ENCODE measurements at places on chromosomes 3 and 15.

- no peak for DNase-seq
Measured at GRCh38 chr3:123422457-123422856, 26.4 kb downstream of the ADCY5 start.

- DNase-seq = no peak
Measured at GRCh38 chr3:142998439-142998838, 2.9 kb upstream of the U2SURP start.

- no peak for DNase-seq
Measured at GRCh38 chr3:12139111-12139511, 19.6 kb downstream of the TIMP4 start.

DNA sequence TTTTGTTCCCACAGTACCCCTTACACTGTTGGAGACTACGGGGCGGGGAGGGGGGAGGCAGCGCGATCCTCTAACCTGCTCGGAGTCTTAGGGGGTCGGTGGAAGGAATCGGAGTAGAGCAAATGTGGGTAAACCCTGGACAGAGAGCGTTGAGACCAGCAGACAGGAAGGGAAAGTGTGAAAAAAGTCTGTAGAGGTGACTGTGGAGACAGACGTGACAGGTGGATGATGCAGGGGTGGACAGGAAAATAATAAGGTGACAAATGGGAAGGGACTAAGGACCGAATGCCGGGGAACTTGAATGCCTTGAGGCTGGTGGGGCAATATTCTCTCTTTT, 424 bp downstream of the EAF2 start:
- no peak for DNase-seq

DNA sequence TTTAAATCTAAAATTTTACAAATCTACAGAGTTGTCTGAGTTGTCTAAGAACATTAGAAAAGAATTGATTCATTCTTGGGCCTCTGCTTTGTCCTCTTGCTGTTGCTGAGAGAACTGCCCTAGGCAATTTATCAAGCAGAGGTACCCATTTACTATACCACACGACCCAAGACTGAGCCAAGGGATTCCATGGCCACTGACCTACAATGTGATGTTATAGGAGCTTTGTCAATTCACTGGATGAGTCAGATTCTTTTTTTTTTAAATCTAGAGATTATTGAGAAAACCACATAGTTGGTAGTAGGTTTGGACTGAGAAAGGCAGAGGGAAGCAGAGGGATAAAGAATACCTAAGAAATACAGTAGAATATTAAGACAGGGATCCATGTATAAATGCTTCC, 55.3 kb downstream of the TRAT1 start:
- DNase-seq = no peak

DNA sequence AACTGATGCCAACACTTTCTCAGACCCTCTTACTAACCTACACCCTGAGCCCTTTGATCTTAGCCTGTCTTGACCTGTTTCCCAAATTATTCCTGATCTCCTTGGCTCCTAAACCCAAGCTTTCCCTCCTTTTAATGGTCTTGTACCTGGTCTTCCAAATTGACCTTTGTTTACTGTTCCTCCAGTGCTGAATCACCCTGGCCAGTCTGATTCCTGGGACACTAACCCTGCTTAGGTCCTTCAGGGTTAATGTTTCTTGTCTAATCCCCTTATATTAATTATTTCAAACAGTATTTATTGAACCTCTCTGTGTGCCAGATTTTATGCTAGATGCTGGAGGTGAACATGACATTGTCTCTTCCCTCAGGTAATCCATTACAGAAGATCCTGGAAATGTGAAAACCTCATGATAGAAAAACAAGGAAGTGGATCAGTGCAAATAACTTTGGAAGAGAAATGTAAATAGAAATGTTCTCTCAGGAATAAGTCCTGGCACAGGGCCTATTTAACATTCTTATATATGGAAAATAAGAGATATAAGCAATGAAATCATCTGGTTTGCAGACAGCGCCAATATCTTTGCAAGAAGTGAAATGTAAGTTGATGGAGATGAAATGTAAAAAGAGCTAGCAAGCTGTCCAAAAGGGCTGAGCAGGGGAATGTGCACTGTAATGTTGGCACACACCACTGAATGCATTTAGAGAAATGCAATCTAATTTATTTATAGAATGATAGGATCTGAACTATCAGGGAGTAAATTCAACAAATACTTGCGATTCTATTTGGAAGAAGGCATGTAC, 20.7 kb downstream of the HGD start:
- DNase-seq = no peak

- DNase-seq = no peak
Measured at GRCh38 chr3:160183345-160184076, 41.7 kb upstream of the C3orf80 start.

DNA sequence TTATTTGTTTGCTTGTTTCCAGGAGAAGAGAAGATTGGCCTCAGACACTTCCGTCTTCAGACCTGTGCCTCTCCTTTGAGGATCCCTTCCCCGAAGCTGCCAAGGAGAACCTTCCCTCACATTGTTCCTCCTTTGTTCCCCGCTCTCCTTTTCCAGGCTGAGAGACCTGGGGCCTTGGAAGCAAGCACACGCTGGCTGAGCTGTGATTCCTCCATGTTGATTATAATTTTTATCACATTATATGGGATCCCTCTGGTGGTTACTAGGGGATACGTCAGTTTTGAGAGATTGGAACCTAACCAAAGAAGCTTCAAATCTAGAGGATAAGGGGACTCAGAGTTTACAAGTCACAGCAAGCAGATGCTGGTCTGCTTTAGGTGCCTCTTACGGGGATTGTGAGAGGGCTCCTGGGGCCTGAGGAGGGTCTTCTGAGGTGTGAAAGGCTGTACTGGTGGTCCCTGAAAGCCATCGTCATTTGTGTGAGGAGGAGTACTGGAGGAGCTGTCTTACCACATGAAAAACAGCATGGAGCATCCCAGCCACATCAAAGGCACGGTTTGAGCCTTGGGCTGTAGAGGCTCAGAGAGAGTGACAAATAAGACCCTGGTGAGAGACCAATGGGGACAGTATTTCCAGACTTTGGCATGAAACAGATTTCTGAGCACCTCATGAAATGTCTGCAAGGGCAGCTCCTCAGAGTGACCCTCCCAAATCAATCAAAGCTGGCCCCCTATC, 760.1 kb upstream of the CFAP20DC start:
- no peak for DNase-seq

GRCh38 chr3:126350502-126351085, 6.6 kb downstream of the KLF15 start:
- no peak for DNase-seq

DNA sequence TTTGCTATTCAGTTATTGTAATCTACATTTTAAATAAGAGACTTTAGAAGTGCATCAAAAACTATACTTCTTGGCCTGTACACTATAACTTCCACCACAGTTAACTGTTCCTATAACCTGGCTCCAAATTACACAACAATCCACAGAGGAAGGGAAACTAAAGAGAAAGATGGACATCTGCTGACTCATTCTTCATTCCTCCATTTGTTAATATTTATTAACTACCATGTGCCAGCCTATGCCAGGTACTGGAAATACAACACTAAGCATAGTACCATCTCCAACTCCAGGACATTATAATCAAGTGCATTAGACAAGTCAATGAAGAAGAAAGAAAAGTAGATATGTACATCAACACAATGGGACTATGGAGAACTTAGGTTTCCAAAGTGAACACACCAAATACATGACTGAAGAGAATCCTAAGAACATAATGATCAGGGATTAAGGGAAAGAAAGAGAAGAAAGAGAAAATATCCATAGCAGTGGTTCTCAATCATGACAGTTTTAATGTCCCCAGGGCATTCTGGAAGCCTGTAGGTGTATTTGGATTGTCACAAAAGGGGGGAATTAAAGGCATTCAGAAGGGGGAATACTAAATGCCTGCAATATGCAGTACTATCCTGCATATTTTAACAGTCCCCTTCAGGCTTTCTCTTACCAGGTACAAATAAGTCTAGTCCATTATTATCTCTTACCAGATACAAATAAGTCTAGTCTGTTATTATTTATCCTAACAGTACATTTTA, 8.9 kb downstream of the ICE2 start:
- no peak for DNase-seq

DNA sequence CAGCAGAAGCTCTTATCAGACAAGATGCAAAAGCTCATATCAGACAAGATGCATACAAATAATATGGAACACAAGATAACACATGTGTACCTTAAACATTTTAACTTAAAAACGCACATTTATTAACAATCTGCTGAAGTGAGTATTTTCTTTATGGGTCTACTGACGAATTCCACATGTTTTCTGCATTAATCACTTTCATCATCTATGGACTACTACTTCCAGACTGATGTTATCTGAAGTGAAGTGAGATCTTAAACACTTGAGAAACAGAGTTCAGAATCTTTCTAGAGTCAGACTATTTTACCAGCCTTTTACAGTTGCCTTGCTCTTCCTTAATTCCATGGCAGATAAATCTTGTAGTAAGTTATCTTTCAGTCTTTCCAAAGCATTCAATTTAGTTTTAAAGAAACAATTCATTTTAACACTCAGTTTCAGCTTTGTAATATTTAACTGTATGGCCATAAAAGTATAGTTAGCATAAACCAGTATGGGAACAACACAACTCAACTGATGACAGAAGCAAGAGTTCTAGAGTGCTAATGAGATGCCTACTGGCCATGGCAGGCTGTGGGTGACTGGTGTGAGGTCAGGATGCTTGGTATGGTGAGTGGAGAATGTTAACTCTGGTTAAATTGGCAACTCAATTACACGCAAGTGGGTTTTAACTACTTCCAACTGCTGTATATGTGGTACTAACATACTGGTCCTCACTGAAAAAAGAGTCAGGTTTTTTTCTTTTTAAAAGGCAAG, 9.8 kb downstream of the CMTM6 start:
- DNase-seq = no peak

GRCh38 chr3:16265455-16265786, 409 bp downstream of the OXNAD1 start:
- DNase-seq = no peak

GRCh38 chr3:168154089-168154488, 58.4 kb upstream of the GOLIM4 start:
- no peak for DNase-seq

DNA sequence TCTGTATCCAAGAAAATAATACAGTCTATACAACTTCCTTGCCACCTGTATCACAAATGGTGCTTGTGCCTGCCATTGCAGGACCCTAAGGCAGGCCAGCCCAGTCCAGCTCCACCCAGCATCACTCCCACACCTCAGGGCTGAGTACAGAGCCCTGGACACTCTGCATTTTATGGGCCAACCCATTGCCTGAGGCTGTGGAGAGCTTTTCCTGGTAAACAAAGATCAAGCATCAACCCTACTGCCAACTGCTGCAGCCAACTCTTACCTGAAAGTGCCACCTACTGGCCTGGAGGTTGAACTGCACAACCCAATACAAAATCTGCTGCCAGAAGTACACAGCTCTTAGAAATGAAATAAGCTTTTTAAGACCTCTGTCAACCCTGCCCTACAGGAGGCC, 1082.2 kb downstream of the NAALADL2 start:
- DNase-seq = no peak

DNA sequence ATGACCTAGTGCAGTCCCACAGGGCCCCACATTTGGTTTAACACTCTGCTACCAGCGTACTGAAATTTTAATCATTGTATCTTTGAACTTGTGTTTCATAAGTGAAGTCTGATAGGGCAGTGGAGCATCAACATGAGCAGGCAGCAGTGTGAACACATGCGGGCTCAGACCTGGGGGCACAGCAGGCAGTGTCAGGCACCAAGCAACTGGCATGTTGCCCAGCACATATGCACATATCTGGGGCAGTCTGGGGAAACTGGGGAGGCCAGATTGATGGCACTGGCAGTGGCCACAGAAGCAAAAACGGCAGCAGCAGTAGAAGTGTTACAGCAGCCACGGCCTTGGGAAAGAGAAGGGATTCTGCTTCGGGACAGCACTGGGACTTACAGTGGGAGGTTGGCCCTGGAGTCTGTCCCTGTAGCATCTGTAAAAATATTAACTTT, 353.9 kb upstream of the KCNMB2 start:
- no peak for DNase-seq

- DNase-seq = no peak
Measured at GRCh38 chr15:70098461-70099166, 897 bp upstream of the TLE3 start.

- DNase-seq = no peak
Measured at GRCh38 chr15:62940755-62941361, 101.7 kb upstream of the TPM1 start.

GRCh38 chr15:71333839-71334238, 218.6 kb downstream of the THSD4 start:
- DNase-seq = no peak

- DNase-seq = no peak
Measured at GRCh38 chr3:186483611-186484340, 60.4 kb downstream of the CRYGS start.

DNA sequence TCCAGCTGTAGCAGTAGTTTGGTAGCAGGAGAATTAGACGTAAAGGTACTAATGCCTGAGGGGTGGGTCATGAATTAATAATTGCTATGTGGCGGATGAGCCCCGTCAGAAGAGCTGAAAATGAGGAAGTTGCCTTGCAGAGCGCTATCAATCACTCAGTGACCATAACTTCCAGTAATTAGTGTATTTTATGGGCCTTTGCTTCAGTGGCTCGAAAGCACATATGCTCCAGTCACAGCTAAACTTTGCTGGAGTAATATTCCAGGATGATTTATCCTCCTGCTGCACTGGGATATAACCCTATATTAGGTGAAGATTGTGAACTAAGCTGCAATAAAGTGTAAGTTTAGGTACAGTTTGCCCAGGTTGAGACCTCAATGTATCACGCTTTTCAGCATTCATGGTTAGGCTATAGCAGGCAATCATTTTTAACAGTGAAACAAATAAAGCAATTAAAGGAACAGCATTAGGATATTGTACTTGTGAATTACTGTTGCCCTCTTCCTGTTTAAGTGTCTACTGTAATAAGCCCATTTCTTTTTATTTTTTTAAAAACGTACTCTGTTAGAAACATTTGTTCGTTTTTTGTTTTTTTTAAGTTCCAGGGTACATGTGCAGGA, 104.6 kb upstream of the SKOR1 start:
- no peak for DNase-seq

GRCh38 chr3:133377396-133377795, 22.5 kb upstream of the BFSP2 start:
- no peak for DNase-seq

DNA sequence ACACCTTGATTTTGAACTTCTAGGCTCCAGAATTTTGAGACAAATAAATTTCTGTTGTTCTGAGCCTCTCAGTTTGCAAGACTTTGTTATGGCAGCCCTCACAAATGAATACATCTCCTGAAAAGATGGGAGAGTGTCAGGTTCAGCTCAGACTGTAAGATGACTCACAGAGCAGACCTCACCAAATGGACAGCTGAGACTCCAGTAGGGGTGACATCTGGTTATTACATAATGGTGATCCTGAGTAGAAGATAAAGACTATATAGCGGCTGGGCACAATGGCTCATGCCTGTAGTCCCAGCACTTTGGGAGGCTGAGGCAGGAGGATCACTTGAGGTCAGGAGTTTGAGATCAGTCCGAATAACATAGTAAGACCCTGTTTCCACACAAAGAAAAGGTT, 26.2 kb upstream of the MTMR14 start:
- no peak for DNase-seq

GRCh38 chr3:119880966-119881365, 99.1 kb downstream of the NR1I2 start:
- DNase-seq = no peak

- DNase-seq = no peak
Measured at GRCh38 chr3:27503526-27503925, 19.3 kb upstream of the SLC4A7 start.

All from stimulated activated CD8-positive, alpha-beta memory T cell treated with anti-CD3 and anti-CD28 coated beads, Interleukin-15, amount 100 ng/mL, for 4 hours (primary cell).